ENCODE measurements at places on chromosomes 13 and 19.

GRCh38 chr13:34164582-34164981 lies 346.6 kb downstream of the RFC3 start:
- no peak for DNase-seq

- no peak for DNase-seq
Observed at GRCh38 chr13:23763318-23763717, 125.9 kb downstream of the MIPEP start.

- DNase-seq, result no peak
Observed at GRCh38 chr13:91136806-91137205, 210.7 kb upstream of the MIR17HG start.

- DNase-seq, result no peak
Observed at GRCh38 chr13:95233026-95233635, 68.1 kb downstream of the ABCC4 start.

DNA sequence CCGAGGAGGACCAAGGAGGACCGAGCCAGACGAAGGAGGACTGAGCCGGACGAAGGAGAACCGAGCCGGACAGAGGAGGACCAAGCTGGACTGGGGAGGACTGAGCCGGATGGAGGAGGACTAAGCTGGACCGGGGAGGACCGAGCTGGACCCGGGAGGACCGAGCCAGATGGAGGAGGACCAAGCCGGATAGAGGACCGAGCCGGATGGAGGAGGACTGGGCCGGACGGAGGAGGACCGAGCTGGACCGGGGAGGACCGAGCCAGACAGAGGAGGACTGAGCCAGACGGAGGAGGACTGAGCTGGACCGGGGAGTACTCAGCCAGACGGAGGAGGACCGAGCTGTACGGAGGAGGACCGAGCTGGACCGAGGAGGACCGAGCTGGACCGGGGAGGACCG lies 3.2 kb downstream of the PIP5K1C start:
- DNase-seq, result no peak

GRCh38 chr13:98143601-98144026 lies 720 bp downstream of the FARP1 start:
- DNase-seq, result no peak

DNA sequence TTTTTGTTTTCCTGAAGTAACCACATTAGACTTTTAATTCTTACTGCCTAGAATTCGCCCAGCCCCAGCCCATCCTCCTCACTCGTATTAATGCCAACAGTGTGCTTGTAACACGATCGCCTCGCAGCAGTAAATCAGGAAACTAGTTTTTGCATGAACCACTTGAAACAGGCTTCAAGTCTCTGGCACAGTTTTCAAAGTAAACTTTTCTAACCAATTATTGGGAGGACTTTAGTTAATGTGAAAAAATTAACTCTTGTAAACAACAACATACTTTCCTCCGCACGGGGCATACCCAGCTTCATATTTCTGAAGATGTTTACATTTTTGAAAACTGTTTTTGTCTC lies 39.2 kb downstream of the TNFRSF19 start:
- peak; percentile 32 for DNase-seq

DNA sequence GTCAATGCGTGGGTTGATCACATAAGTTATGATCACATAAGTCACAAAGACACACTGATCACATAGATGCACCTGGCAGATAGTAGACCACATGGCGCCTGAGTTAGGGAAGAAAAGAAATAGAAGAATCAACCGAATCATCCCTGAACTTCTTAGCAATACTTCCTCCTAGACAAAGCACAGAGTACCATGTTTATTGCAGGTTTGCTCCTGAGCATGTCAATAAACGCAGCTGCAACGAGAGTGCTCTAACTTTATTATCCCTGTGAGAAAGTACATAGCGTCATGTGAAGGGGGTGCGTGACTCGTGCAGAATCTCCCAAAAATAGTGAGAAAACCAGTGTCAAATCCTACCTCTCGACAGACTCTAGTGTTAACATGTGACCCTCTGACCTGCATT lies 17.3 kb downstream of the NCR1 start:
- DNase-seq, result no peak

DNA sequence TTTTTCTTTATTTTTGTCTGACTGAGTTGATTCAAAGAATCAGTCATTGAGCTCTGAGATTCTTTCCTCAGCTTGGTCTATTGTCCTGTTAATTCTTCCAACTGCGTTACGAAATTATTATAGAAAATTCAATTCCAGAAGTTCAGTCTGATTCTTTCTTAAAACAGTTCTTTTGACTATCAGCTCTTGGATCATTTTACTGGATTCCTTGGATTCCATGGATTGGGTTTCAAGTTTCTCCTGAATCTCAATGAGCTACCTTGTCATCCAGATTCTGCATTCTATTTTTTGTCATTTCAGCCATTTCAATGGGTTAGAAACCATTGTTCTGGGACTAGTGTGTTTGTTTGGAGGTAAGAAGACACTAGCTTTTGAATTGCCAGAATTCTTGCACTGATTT lies 169.3 kb downstream of the PCDH20 start:
- DNase-seq, result no peak

DNA sequence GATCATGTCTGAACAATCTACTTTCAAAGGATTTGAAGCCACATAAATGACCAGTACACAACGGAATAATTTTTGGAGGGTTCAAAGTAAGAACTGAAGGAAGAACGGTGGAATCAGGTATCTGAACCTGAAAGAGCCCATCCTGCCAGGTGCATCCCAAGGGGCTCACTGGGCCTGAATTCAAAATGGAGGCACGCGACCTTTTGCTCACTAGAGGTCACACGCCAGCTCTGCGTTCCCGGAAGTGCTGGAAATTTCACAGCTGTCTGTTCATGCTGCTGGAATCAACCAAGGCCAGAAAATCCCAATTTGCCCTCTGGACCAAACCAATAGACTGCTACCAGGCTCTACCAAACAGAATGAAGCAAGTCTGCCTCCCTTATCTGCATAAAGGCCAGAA lies 4.2 kb upstream of the RASA3 start:
- no peak for DNase-seq

- DNase-seq, result no peak
Observed at GRCh38 chr19:9523885-9524474, 14.5 kb downstream of the ZNF426 start.

DNA sequence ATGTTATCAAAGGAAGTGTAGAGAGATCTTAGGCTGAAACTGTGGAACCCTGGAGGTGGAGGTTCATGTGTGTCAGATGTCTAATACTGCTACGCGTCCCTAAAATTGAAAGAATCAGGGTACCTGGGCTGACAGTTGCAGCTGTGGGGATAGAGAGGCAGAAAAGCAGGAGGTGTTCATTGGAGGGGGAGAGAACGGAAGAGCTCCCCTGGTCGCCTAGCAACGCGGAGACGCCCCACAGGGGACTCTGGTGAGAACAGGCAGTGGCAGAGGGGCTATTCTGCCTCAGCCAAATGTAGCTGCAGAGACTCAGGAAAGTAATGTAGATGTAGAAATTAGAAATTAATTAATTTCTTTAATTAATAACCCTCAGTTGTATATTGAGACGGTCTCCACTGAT lies 10.1 kb upstream of the ZNF835 start:
- DNase-seq, result no peak

- DNase-seq, result no peak
Observed at GRCh38 chr19:524062-524674, 7.4 kb upstream of the CDC34 start.

Data from hematopoietic multipotent progenitor cell treated with erythropoietin and hydrocortisone succinate and interleukin-3 and kit ligand, for 8 days (in vitro differentiated cells).